ENCODE measurements at places on chromosomes 13 and 19.

- DNase-seq = peak; percentile 80
Measured at GRCh38 chr19:29675650-29676186, 10.5 kb downstream of the PLEKHF1 start.

GRCh38 chr19:44737238-44738071, 11.1 kb upstream of the BCL3 start:
- DNase-seq = no peak

DNA sequence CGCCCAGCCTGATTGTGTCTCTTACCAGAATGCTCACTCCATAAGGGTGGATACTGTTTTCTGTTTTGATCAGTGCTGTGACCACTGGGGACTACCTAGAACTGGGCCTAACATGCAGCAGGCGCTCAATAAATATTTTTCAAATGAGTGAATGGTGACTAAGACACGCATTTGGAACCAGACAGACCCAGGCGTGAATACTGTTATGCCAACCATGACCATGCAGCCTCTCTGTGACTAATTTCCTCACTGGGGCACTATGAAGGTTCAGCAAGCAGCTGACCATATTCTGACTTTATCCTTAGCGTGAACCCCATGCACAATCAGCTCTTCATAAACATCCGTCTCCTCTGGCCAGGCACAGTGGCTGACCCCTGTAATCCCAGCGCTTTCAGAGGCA, 13.0 kb upstream of the SPC24 start:
- DNase-seq = no peak

- no peak for DNase-seq
Measured at GRCh38 chr13:112727581-112727980, 37.7 kb downstream of the ATP11A start.

DNA sequence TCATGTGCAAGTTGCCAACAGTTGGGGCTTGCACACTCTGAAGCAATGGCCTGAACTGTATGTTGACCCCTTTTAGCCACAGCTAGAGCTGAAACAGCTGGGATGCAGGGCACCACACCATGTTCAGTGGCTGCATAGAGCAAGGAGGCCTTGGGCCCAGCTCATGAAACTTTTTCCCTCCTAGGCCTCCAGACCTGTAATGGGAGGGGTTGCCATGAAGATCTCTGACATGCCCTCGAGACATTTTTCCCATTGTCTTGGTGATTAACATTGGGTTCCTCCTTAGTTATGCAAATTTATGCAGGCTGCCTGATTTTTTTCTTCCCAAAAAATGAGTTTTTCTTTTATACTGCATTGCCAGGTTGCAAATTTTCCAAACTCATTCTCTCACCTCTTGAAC, 165.1 kb upstream of the PRR20A start:
- DNase-seq = no peak

DNA sequence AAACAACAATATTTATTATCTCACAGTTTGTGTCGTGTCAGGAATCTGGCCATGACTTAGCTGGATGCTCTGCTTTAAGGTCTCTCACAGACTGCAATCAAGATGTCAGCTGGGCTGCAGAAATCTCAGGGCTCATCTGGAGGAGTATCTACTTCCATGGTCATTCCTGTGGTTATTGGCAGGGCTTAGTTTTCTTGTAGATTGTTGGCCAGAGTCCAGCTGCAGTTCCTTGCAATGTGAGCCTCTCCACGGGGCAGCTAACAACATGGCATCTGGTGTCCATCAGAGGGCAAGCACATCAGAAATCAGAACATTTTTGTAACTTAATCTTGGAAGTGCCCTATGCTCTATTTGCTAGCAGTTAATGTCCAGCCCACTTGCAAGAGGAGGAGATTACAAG, 45.7 kb upstream of the TDRD3 start:
- DNase-seq = no peak

- no peak for DNase-seq
Measured at GRCh38 chr13:37662624-37663023, 64.1 kb upstream of the POSTN start.

- DNase-seq = no peak
Measured at GRCh38 chr13:50871405-50871804, 27.9 kb upstream of the DLEU7 start.

DNA sequence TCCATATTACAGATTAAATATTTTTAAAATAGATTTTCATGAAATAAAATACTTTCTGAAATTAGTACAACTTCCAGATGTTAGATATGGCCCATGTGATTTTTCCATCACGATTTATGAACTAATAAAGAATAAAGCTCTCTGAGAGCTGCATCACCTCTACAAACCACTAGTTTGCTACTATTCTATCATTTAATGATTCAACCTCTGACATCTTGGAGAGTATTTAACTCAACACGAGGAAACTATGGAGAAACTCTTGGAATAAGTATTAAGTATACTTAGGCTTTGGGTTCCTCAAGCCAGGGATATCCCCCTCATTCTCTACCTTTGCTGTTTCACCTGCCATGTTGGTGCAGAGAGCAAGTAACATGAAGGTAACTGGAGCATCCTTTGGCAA, 55.7 kb downstream of the DACH1 start:
- no peak for DNase-seq

DNA sequence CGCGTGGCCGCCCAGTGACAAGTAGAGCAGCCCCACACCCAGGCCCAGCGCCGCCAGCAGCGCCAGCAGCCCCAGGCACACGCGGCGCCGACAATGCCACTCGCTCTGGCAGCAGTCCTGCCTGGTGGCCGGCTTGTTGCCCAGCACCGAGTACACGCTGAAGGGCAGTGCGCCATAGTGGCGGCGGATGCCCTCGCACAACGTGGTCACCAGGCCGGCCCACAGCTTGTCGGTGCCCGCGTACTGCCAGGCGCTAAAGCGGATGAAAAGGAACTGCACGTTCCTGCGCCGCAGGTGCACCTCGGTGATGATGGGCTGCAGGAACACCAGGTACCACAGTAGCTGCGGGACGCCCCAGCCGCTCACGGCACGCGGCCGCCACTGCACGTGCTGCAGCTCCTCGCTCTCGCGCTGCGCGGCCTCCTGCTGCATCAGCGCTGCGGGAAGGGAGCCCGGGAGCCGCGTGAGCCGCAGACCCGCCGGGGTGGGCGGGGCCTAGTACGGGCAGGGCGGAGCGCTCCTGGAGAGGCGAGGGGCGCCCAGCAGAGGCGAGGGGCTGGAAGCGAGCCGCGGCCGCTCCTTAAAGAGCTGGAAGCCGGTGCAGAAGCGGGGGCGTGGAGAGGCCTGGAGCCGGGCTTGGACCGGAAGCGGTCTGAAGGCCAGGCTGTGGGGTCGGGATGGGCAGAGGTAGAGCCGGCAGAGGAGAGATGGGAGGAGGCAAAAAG, 7.3 kb downstream of the NKPD1 start:
- peak; percentile 49 for DNase-seq

- no peak for DNase-seq
Measured at GRCh38 chr13:46641274-46642081, 88.5 kb downstream of the LRCH1 start.

DNA sequence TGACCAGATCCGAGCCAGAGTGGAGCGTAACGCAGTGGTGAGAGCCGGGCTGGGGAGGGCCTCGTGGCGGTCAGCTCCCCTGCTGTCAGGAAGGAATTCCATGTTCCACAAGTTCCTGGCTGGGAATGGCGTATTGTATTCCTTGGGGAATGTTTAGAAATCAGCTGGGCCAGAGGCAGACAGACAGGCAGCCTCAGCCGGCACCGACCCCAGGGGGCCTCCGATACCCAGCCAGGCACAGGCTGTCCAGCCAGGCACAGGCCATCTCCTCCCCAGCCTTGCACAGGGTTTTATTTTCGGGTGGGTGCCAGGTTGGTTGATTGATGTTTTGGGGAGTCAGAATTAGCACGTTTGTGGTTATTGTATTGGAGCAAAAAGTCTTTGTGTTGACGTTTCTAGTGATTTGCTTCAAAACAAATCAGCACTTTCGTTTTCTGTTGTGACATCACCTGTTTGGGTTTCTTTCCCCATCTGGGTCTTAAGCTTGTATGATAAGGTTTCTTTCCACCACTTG, 126.6 kb upstream of the MCF2L start:
- no peak for DNase-seq

DNA sequence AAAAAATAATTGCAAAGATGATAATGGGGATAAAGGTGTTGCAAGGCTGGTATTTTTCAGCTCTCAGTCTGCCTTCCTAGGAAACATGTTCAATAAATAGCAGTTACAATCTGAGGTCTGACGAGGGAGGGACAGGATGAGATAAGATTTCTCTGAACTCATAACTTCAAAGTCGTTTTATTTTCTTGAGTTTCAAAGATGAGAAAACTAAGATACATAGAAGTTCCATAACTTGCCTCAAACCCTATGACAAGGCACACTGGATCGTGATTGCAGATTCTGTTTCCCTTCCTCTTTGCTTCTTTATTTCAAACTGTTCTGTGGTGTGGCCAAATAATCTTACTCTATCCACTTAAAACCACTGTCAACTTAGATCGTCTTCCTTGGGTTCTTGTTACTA, 327.2 kb downstream of the GPC5 start:
- no peak for DNase-seq

DNA sequence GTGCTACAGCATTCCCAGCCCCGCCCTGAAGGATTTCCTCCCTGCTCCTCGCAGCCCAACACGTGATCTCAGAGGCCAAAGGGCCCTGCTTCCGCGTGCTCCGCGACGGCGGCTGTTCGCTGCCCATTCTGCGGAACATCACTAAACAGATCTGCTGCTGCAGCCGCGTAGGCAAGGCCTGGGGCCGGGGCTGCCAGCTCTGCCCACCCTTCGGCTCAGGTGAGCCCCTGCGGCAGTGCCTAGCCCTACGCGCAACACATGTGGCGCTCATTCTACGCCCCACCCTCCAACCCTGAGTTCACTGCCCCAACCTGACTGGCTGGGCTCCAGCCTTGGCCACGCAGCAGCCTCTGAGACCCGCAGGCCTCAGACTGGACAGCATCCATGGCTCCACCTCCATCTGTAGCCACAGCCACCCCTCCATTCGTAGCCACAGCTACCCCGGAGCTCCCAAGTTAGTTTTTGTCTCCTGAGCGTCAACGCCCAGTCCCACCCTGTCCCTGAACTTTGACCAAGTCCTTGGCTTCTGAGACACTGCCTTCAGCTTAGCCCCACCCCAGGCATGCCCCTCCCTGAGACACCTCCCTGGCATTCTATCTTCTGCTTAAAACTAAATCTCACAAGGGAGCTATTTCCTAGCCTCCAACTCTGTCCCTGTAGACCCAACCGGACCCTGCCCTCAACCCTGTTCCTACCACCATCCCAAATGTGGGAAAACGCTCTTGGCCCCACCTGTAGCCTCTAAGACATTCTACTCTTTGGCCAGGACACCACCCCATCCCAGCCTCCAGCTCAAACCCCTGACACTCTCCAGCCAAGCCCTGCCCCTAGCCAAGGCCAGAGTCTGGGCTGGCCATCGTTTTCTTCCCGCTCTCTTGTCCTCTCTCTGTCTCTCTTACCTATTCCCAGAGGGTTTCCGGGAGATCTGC, 6.4 kb downstream of the LTBP4 start:
- no peak for DNase-seq

- DNase-seq = no peak
Measured at GRCh38 chr13:99418843-99419140, 82.5 kb upstream of the TM9SF2 start.

- DNase-seq = no peak
Measured at GRCh38 chr13:101941095-101941783, 460.6 kb downstream of the FGF14 start.

DNA sequence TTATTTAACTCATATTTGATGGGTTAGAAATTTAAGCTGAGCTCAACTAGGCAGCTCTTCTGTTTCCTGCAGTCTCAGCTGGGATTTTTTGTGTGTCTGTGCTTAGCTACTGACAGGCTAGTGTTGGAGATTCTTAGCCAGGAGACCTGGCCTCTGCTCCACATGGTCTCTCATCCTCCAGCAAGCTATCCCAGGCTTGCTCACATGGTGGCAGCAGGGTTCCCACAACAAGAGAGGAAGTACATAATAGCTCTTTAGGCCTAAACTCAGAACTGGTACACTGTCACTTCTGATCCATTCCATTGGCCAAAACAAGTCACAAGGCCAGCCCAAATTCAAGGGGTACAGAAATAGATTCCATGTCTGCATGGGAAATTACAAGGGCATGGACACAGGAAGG, 406.2 kb downstream of the SUCLA2 start:
- no peak for DNase-seq

DNA sequence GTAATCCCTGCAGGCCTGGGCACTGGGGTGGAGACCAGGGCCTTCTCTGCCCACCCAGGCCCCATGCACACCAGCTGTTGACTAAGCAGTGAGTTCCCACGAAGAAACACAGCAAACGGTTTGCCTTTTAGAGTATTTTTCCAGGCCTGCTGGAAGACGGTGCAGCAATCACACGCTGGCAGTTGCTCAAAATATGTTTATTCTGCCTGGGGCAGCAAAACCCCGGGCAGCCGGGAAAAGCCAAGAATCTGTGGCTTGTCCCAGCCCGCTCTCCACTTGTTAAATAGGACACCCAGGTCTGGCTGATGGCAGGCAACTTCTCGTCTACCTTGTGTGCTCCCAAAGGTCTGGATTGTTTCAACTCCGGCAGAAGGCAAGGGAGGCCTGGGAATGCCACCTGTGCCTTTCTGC, 40.8 kb downstream of the GGACT start:
- no peak for DNase-seq

GRCh38 chr13:96817336-96817941, 176.8 kb downstream of the OXGR1 start:
- peak; percentile 11 for DNase-seq

DNA sequence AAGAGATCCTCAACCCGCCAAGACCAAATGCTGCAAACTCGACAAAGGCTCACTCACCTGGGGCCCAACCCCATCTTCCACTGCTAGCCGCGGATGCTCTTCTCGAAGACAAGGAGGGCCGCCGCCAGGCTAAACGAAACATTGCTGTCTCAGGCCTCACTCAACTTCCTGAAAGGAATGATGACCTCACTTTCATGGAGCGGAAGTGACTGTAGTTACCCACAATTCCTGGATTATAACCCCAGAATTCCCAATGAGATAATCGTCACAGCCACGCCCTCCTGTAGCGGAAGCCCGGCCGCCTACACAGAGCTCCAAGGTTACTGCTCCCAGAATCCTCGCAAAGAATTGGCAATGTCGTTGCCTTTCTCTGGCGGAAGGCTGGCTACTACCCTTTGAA, 10.5 kb upstream of the ZNF112 start:
- no peak for DNase-seq

GRCh38 chr13:50390503-50391248, 375.4 kb downstream of the KCNRG start:
- DNase-seq = no peak

DNA sequence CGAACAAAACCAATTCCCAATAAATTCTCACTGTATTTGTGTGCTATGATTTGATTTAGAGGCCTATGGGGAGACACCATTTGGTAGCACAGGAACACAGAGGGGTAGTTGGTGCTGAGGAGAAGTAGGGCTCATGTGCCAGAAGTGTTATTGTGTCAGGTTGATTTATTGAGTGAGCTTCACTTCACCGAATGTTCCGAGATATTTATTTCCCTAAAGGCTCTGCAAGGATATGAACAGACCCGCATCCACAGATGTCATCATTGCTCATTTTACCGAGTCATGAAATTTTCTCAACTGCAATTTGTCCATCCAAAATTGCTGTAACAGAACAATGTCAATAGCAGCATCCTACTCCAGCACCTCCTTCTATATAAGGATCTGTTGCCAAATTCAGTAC, 69.5 kb downstream of the DACH1 start:
- no peak for DNase-seq

- no peak for DNase-seq
Measured at GRCh38 chr19:2685204-2685704, 17.2 kb downstream of the GNG7 start.

Measured in midbrain (tissue), 1 donor.